ENCODE measurements at places on chromosomes 7 and 10.

DNA sequence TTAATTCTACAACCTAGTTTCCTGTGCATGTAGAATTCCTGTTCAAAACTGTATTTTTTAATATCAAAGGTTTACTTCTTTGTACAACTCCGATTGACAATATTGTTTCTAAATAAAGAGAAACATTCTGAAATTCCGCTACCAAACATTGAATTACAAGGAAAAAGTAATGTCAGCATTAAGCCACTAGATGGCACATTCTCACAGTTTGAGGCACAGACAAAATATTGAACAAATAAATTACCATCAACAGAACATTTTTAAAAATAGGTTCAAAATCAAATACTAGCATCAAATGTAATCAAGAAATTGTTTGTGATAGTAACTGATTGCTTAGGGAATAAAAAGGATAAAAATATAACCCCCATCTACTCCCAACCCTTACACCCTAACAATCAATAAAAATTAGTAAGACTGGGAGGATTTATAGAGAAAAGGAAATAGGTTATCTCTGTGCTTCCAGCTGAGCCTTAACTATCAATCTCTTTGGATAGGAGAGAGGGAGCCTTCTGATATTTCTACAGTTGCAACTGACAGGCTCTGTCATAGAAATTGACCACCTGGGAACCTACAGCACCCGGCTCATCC, 86.6 kb upstream of the C7orf33 start:
- ATAC-seq: no peak

GRCh38 chr10:18483516-18484186, 167.7 kb downstream of the NSUN6 start:
- ATAC-seq: no peak

- no peak for ATAC-seq
Observed at GRCh38 chr7:156639426-156640256, 933 bp upstream of the RNF32 start.

DNA sequence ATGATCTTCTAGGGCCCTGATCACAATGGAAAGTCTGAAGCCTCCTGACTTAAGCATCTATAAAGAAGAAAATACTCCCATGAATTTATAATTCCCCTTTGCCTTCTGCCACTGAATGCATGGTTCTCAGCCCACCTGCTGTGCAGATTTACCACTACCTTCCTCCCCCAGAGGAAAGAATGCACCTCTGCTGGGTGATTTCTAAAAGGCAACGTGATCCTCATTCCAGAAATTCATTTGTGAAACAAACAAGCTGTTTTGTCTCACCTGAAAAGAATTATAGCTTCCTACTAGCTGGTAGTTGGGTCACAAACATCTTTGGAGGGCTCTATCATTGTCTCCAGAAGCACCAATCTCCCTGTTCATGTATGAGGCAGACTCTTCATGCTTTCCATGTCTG, 320.2 kb downstream of the CDC14C start:
- ATAC-seq: no peak

DNA sequence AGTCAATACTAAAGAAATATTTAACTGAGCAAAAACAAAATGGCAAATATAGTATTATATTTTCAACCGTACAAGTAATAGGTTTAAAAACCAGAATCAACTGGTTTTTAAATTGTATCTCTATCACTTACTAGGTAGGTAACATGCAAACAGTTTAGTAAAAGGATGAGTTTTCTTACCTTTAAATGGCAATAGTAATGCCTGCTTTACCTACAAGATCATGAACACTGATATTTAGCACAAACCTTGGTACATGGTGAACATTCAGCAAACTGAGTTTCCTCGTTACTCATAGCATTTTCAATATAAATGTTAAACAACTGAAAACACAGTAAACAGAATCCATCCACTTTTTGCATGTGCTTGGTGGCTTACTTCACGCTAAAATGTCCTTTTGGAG, 389.1 kb downstream of the PARD3 start:
- no peak for ATAC-seq

DNA sequence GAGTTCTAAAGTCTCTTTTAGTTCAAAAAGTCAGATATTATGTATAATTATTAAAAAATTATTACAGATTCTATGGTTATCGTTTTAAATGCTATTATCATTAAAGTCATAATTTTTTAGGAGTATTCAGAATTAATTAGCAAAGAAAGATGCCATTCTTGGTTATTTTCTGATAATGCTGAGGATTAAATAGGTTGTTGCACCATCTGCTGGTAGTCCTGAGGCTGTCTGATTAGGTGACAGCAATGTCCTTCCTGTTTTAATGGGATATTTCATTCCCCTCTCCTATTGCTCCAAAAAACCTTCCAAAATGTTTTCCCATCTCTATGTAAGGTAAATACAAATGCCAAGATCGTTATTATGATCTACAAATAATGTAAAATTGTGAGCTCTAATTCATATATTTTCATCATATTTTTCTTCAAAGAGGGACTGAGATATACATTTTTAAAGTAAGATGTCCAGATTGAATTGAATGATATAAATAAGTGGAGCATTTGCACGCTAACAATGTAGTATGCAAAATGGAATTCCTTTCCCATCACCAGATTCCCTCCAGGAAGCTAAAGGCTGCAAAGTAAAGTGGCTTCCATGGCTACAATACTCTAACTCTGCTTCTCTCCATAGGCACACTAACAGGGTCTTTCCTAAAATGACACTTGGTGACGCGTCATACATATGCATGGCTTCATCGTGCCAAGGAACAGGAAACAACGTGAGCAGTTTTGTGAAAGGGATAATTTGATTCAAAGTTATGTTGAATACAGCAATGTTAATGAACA, 58.8 kb upstream of the AKR1E2 start:
- ATAC-seq: peak; percentile 5

DNA sequence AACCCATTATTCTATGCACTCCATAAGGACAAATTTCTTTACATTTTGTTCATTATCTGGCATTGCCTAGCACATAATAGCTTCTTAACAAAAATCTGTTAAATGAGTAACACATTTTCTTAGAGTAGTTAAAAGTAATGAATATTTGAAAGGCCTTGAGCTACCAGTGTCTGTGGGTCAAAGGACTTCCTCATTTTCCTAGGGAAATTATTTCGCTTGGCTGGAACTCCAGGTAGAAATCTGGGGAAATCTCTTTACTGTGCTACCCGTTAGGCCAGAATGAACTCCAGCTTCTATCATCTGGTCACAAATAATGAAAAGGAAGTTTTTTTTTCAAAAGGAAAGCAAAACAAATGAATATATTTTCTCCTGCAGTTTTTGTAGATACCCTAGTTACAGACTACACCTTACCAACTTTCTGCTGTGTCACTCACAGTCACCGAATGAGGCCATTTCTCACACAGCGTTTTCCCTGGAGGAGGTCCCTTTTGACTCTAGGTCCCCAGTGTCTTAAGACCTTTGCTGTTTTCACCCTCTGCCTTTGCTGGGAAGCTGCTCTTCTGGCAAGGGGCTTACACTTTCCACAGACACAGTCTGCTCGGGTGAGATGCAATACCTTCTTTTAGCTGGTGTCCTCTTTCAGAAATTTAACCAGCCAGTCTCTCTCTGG, 1.6 kb downstream of the SAMD9L start:
- no peak for ATAC-seq

DNA sequence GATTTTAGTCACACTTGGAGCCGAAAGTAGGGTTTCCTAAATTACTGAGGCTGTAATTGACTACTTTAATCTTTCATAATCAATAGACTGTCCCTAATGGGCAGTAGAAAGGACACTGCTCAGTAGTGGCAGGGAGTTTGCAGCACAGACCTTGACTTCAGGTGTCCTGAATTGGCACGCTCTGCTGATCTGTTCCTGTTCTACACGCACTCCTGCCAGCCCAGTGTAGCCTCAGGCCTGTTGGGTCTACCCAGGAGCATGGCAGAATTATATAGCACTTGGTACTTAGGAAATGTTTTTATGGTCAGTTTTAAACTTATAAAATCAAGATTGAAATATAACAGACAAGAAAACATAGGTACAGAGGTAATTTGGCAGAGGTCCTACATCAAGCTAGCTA, 9.0 kb downstream of the EIF4H start:
- ATAC-seq: peak; percentile 3

- ATAC-seq: no peak
Observed at GRCh38 chr7:148045521-148045920, 545.0 kb upstream of the C7orf33 start.

DNA sequence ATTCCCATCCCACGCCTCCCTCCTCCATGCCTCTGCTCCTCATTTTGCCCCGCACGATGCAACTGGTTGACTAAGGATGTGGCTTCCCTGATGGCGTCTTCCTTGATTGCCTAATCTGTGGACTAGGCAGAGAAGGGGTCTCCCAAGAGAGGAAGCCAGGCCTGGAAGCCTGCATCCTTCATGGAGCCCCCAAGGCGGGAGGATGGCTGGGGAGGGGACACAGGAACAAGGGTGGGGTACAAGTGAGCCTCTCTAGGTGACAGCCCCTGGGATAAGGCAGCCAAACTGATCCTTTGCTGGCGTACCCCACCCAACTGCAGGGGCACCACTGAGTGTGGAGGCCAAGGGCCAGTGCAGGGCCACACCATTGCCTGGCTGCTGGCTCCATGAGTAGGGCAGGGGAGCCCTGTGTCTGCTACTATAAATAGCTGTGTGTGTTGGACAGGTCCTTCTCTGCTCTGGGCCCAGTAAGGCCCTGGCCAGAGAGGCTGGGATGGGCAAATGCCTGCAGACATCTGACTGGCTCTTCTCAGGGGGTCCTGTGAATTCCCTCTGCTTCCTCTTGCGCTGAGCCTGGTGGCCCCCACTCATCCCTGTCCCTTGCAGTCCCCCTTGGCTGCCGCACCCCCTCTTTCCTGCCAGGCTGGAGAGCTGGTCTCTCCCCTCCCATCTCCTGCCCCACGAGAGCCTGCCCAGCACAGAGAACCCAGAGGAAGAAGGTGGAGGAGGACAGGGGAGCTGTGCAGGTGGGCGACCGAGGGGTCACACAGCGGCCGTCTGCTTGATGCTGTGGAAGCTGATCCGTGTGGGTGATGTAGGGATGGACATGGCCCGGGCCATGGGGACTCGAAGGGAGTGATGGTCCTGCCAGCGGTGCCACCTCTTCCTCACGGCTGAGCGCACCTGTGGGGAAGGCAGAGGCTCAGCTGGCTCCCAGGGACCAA, 29.3 kb downstream of the CRHR2 start:
- ATAC-seq: no peak

DNA sequence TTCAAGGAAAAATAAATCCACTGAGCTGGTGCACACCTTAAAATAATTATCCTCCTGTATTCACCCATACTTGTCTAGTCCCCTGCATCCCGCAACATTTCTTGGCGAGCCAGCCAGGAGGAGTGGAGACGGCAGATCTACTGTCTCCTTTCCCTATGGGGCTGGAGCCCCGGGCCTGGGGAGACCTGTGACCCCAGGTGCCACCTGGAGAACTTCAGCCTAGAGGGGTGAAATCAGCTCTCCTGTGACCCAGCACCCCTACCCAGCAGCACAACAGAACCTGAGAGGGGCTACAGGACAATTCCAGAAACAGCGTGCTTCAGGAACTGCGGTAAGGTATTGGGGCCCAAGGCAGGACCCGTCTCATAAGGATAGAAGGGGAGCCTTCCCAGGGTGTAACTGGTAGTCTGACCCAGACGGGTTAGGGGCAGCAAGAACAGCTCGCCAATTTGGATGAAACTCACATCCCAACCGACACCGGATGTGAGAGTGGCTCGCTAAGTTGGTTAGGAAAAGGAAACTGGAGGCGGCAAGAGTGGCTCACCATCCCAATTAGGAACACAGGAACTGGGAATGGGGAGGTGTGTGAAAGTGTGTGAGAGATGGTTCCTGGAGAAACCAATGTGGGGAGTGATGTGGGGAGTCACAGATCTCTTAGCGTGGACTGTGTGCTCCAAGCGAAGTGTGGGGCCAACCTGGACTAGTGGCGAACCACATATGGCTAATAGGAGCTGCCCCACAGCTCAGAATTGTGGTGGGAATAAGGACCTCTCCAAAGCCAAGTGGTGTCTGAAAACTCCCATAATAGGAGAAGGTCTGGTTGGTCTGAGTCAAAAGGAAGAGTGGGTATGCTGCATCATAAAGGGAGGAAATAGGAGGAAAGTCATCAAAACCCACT, 15.1 kb upstream of the DENND2A start:
- no peak for ATAC-seq

- peak; percentile 41 for ATAC-seq
Observed at GRCh38 chr7:83153419-83153818, 9.3 kb downstream of the PCLO start.

DNA sequence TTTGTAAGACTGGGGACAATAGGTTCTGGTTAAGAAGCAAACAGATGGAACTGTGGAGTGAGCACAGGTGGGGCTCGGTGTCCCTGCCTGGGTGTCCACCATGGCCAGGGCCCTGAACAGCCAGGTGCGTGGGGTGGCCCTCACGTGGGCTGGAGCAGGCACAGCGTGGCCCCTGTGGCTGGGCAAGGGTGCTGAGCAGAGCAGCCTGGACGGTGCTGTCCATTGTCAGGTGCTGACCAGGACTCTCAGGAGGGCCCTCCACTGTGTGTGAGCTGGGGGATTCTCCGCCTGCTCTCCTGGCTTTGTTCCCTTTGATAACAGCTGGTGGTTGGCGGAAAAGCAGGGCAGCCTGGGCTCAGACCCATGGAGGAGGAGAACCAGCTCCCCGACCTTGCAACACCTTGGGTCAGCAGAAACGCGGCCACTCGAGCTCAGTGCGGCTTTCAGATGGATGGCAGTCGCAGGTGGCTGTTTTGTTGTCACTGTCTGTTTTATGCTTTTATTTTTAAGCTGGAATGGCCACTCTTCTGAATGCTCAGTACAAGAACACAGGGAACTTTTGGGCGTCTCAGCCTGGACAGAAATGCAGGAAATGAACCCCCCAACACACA, 273.9 kb upstream of the ADARB2 start:
- ATAC-seq: no peak

DNA sequence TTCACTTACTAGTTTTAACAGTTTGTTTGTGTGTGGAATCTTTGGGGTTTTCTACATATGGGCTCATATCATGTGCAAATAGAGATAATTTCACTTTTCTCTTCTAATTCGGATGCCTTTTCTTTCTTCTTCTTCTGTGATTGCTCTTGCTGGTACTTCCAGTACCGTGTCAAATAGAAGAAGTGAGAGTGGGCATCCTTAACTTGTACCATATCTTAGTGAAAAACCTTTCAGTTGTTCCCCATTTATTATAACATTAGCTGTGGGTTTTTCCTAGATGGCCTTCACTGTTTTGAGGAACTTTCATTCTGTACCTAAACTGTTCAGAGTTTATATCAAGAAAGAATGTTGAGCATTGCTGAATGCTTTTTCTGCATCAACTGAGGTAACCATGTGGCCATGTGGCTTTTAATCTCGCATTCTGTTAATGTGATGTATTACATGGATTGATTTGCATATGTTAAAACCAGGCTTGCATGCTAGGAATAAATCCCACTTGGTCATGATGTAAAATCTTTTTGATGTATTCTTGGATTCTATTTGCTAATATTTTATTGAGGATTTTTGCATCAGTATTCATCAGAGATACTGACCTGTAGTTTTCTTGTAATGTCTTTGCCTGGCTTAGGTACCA, 78.7 kb downstream of the FAM107B start:
- no peak for ATAC-seq

GRCh38 chr7:26237035-26237807, 35.7 kb downstream of the CBX3 start:
- no peak for ATAC-seq

DNA sequence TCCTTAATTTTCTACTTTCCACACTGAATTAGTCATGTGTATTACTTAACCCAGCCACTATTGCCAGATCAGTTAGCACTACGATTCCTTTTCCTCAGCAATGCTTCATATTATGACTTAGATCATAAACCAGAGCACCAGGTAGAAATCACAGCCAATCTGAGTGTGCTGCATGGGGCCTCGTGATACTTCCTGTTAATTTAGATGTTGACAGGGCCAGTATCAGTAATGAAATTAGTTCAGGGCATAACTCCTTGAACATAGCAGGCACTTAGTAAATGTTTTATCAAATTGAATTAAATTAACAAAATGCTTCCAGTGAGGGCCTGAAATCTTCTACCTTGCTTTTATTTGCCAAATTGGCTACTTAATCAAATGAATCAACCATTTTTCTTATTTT, 169.3 kb upstream of the LRGUK start:
- ATAC-seq: no peak

Measured in motor neuron (in vitro differentiated cells).